IMR-90 (cell line): ENCODE measurements at places on chromosomes 3 and 15. TPM values are rescaled to one million over a fixed set of nuclear protein-coding genes. Genes with fewer than 3 reads are reported as not detected.

SNRPA1 gene
- total RNA-seq, result 37.1 and 47.5 TPM in 2 replicates

UCN2 gene
- total RNA-seq, result 0.54 and 0.56 TPM in 2 replicates

SYNPR gene
- not detected in 2 replicates for total RNA-seq

FBXW12 gene
- not detected in 2 replicates for total RNA-seq

CD276 gene
- total RNA-seq, result 30.8 and 37.5 TPM in 2 replicates

KCNMB3 gene
- total RNA-seq, result 0.72 and 0.83 TPM in 2 replicates

DUOXA2 gene
- total RNA-seq, result not detected in 2 replicates

VIPR1 gene
- total RNA-seq, result not detected in 2 replicates

PLA2G4D gene
- total RNA-seq, result not detected in 2 replicates

SH2D7 gene
- not detected in 2 replicates for total RNA-seq

RTP1 gene
- not detected in 2 replicates for total RNA-seq

SPESP1 gene
- total RNA-seq, result 3.0 and 3.3 TPM in 2 replicates

RETNLB gene
- total RNA-seq, result not detected in 2 replicates

DLL4 gene
- total RNA-seq, result 1.7 and 1.8 TPM in 2 replicates

KLHL6 gene
- total RNA-seq, result not detected in 2 replicates

AADACL2 gene
- not detected in 2 replicates for total RNA-seq

CKMT1A gene
- total RNA-seq, result not detected in 2 replicates

PLAAT1 gene
- 0.54 and 0.56 TPM in 2 replicates for total RNA-seq

NPAP1 gene
- total RNA-seq, result not detected in 2 replicates

GP5 gene
- total RNA-seq, result under 0.01 TPM in 2 replicates

CYP11A1 gene
- total RNA-seq, result 0.18 and 0.28 TPM in 2 replicates

TMC3 gene
- total RNA-seq, result not detected in 2 replicates

ISLR gene
- total RNA-seq, result under 0.01 TPM in 2 replicates

SLC30A4 gene
- total RNA-seq, result 5.6 and 7.5 TPM in 2 replicates

GCNT3 gene
- total RNA-seq, result not detected in 2 replicates

MGA gene
- total RNA-seq, result 38.0 and 48.3 TPM in 2 replicates

TMEM39A gene
- total RNA-seq, result 88.6 and 117 TPM in 2 replicates

EFCC1 gene
- not detected in 2 replicates for total RNA-seq

DZIP1L gene
- total RNA-seq, result 14.7 and 21.4 TPM in 2 replicates

TYRO3 gene
- total RNA-seq, result 10.6 and 11.5 TPM in 2 replicates

SUMF1 gene
- 25.0 and 26.3 TPM in 2 replicates for total RNA-seq

ERC2 gene
- total RNA-seq, result 0.18 and 0.28 TPM in 2 replicates

RBP2 gene
- not detected in 2 replicates for total RNA-seq

CX3CR1 gene
- total RNA-seq, result not detected in 2 replicates

PLSCR2 gene
- total RNA-seq, result not detected in 2 replicates

CCDC80 gene
- 387 and 406 TPM in 2 replicates for total RNA-seq

NMNAT3 gene
- under 0.01 and 0.36 TPM in 2 replicates for total RNA-seq

ROBO1 gene
- 53.9 and 60.8 TPM in 2 replicates for total RNA-seq

KNL1 gene
- 25.1 and 32.5 TPM in 2 replicates for total RNA-seq

ACOX2 gene
- 15.6 and 17.8 TPM in 2 replicates for total RNA-seq

DNAH12 gene
- under 0.01 TPM in 2 replicates for total RNA-seq

EOGT gene
- total RNA-seq, result 35.6 and 41.2 TPM in 2 replicates

CFAP91 gene
- not detected in 2 replicates for total RNA-seq

CTXN2 gene
- not detected in 2 replicates for total RNA-seq

PIK3R4 gene
- total RNA-seq, result 24.7 and 27.2 TPM in 2 replicates

SEMA3G gene
- not detected in 2 replicates for total RNA-seq

ANKRD34C gene
- total RNA-seq, result not detected in 2 replicates

THRB gene
- under 0.01 TPM in 1 of 2 replicates, not detected in the other for total RNA-seq
